ENCODE measurements at places on chromosomes 1 and 21. TPM values are rescaled to one million over a fixed set of nuclear protein-coding genes. Genes with fewer than 3 reads are reported as not detected.

F3 gene
- total RNA-seq: 29.5 TPM

PGLYRP4 gene
- total RNA-seq: not detected

OR2T29 gene
- not detected for total RNA-seq

GRCh38 chr1:156842618-156843300 is 16.2 kb downstream of the INSRR start:
- H3K4me3 ChIP-seq: no peak overlapping the region
- H3K27ac ChIP-seq: no peak overlapping the region
- peaks cover 10% of the 10 kb centered on the region for H3K27me3 ChIP-seq
- H3K36me3 ChIP-seq: no peaks in the 10 kb centered on the region

- H3K27me3 ChIP-seq: no peaks in the 10 kb centered on the region
- H3K36me3 ChIP-seq: no peaks in the 10 kb centered on the region
- H3K4me1 ChIP-seq: peaks cover 4% of the 10 kb centered on the region
- H3K4me3 ChIP-seq: peak overlapping the region; percentile 57
These were observed 749 bp downstream of the PCBP3 start for GRCh38 chr21:45644041-45644906.
